ENCODE measurements at places on chromosomes 1 and 21.

- no peak for DNase-seq
Measured at GRCh38 chr1:158813164-158813563, 18.0 kb upstream of the MNDA start.

DNA sequence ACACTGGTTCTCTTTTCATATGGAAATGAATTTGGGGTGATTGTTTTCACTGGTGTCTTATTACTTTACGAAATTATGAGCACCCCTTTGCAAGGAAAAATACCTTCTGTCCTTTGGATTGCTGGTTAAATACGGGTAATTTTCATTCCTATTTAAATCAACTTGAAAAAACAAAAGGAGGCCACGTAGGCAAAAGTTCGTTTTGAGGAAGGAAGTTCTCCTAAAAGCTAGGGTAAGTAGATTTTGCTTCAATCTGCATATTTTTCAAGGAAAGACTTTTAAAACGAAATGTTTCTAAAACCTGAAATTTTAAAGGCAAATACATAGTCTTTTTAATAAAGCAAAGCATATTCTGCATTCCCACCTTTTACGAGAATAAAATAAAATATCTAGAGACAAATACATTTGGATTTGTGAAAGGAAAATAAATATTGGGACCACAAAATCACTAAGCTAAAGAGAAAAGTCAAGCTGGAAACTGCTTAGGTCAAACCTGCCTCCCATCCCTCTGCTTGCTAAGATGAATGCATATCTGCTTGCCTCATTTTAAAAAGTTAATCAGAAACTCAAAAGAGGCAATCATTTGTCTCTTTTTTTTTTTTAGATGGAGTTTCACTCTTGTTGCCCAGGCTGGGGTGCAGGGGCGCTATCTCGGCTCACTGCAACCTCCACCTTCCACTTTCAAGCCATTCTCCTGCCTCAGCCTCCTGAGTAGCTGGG lies 70.9 kb upstream of the ETS2 start:
- DNase-seq: peak; percentile 10

GRCh38 chr1:9529190-9529589 lies 10.1 kb upstream of the SLC25A33 start:
- DNase-seq: peak; percentile 72

GRCh38 chr1:200518524-200518923 lies 102.0 kb downstream of the KIF14 start:
- no peak for DNase-seq

DNA sequence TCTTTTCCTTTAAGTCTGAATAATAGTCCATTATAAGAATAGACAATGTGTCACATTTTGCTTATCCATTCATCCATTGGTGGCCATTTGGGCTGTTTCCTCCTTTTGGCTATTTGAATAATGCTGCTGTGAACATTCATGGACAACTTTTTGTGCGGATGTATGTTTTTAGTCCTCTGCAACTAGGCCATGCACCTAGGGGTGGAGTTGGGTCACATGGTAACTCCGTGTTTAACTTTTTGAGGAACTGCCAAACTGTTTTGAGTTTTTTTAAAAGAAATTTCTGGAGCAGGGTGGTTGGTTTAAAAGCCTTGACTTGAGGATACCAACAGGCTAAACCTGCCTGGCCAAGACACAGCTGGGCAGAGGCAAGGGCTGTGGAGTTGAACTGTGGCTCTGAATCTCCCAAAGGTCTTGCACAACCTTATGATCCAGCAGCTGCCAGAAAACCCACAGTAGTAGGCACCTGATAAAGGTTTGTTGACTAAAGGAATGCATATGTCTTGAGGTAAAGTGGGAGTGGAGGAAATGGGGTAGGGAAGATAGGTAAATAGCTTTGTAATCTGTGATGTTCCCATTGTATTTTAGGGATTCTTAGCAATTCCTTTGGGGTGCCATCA lies 5.6 kb upstream of the RPTN start:
- no peak for DNase-seq

- DNase-seq: peak; percentile 56
Measured at GRCh38 chr1:225911191-225912130, 12.6 kb downstream of the PYCR2 start.

DNA sequence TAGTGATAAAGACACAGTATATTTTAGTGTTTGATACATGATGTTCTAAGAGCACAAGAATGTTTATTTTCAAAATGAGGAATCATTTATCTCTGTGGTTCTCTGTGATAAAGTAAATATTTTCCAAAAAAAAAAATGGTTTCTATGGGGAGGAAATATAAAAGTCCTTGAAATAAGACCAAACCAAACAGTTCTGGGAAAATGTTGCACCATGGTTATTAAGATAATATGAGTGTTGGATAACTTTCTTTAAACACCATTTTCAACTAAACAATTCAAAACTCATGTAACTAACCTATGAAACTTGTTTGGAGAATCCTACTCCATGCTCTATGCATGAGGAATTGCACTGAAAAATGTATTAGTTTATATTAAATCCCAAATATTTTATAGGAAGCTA lies 184.6 kb downstream of the KCNT2 start:
- DNase-seq: no peak

DNA sequence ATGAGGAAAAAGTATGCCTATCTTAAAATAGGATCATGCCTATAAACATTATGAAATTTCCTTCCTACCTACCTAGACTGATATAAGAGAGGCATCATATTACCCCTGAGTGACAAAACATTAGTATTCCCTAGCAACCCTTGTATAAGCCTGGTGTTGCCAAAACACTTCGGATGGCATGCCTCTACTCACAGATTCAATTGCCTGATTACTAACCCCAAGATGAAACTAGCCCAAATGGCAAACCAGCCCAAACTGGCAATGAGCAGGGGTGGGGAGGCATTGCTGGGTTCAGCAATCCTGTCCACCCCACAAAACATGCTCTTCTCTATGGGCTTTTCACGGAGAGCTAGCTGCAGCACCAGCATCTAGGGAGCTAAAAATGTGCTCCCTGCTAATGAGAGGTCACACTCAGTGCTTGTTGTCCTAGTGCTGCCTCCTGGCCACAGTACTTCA lies 13.9 kb downstream of the PALMD start:
- no peak for DNase-seq

- no peak for DNase-seq
Measured at GRCh38 chr1:225498549-225499136, 70.8 kb upstream of the LBR start.

DNA sequence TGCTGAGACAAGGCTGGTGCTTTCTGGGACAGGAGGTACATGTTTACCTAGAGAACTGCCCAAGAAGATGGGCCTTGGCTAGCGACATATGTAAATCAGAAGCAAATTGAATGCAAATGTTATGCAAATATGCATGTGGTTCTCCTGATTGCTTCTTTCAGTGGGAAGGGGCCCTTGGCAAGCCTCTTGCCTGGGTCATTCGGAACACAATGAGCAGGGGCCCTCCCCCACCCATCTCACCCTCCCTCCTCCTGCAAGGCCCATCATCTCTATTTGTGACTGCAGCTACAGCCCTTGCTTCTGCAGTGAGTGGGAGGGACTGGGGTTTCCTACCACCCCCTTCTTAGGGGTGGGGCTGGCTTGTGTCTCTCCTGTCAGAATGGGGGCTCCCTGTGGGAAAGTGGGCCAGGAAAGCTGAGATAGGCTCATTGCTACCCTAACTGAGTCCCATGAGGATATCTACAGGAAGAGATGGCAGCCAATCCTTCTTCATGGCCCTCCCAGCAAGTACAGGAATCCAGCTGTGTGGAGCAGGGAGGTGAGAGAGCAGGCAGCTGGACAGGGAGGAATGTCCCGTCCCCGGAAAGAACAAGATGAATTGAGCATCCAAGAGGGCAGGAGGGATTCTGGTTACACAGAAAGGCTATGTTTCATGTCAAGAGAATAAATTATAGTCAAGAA lies 31.0 kb downstream of the FOXD2 start:
- no peak for DNase-seq

- no peak for DNase-seq
Measured at GRCh38 chr1:31517301-31517700, 59.0 kb upstream of the TINAGL1 start.

DNA sequence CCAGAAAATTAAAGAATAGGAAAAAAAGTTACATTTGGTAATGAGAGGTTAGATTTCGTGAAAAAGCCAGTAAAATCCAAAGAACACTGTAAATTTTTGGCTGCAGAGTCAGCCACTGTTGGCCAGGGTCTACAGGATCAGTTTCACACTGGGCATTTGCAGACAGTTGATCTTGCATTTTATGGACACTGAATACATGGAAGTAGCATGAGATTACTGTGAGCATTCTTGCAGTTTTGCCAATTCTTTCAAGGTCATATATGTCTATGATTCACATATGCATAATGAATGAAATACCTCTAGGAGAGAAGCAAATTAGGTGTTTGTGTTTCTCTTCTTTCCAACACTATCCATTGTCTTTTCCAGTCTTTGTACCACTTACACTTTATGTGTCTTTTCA lies 200.8 kb upstream of the DPYD start:
- DNase-seq: no peak

- no peak for DNase-seq
Measured at GRCh38 chr1:208164609-208165008, 79.6 kb downstream of the PLXNA2 start.

GRCh38 chr1:100735244-100735643 lies 15.7 kb downstream of the VCAM1 start:
- no peak for DNase-seq

DNA sequence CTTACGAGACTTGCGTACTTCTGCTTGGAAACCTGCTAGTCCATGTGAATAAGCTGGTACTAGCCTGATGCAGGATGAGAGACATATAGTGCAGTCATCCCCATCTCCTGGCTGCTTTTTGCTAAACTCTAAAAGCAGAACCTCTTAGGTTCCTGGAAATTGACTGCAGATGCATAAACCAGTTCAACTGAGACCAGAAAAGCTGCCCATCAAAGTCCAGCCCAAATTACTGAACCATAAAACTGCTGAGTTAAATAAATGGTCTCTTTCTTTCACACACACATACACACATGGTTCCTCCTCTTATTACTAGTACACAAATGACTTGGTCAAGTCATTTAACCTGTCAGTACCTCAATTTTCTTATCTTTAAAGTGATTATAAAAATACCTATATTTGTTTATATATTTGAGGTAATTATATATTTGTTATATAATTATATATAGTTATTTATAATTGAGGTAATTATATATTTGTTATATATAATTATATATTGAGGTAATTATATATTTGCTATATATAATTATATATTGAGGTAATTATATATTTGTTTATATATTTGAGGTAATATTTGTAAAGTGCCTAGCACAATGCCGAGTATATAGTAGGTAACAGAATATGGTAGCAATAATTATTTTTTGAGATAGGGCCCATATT lies 25.2 kb upstream of the RABGAP1L start:
- no peak for DNase-seq

DNA sequence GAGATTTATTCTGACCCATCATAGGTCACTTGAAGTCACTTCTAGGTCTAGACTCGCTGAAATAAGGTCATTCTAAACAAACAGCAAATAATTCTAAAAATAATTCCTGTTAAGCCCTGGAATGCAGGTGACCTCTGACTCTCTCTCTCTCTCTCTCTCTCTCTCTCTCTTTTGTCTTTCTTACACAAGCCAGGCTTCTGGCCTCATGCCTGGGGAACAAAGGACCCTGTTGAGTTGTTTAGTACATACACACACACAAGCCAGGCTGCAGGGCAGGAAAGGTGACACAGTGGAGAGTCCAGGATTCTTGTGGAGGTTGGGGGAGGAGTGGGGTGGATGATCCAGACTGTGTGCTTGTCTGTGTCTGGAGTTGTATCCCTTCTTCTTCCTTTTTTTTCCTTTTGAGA lies 4.0 kb upstream of the MEX3A start:
- no peak for DNase-seq

DNA sequence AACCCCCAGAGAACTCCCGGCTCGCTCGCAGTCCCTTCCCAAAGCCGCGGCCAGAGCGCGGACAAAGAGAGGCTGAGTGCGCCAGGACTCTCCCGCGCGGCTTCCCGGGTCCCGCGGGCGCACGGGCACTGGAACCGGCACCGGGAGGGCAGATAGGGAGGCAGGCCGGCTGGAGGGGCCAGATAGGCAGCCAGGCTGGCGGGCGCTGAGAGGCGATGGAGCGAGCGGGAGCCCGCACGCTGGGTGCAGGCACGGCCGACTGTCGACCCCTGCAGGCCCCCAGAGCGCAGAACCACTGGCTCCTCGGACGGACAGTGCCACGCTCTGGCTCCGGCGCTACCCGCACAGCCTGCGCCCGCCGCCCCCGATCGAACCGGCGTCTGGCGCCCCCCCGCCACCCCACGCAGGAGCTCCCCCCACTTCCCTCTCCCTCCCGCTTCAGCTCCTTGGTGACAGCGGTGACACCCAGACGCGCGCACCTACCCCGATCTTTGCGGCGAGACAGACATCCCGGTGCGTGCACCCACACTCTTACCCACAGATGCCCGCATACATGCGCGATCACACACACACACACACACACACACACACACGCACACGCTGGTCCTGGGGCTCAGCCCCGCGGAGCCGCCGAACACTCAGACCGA lies 534 bp downstream of the SLC6A9 start:
- DNase-seq: peak; percentile 40

GRCh38 chr1:209455661-209456358 lies 127.7 kb upstream of the CAMK1G start:
- DNase-seq: no peak

GRCh38 chr1:211742889-211743529 lies 67.6 kb upstream of the NEK2 start:
- no peak for DNase-seq

DNA sequence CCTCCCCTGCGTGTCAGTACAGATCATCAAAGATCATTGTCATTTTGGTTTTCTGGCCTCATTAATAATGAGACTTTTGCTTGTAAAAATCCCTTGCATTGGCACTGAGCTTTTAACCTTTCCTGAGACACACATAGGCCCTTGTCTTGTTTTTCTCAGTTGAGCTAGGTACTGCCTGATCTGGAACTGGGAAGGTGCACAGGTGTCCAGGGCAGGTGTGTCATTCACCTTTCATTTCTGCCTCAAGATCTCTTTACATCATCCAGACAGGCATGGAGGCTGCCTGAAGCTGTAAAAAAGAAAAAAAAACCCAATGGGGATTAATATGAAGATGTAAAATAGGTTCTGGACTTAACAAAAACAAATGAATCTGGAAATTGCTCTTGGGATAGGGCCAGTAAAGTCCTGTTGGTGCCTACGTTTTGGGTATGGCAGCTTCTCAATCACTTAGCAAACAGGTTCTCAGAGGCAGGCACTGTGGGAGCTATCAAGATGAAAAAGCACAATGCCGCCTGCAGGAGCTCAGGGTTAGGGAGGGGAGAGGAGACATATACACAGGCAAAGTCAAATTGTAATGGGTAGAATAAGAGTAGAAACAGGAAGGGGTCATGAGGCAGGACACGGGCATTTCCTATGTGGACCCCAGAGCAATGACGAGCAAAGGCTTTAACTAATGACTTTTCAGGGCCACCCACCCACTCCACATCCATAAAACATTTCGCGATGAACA lies 1.0 kb upstream of the KCNC4 start:
- peak; percentile 15 for DNase-seq

DNA sequence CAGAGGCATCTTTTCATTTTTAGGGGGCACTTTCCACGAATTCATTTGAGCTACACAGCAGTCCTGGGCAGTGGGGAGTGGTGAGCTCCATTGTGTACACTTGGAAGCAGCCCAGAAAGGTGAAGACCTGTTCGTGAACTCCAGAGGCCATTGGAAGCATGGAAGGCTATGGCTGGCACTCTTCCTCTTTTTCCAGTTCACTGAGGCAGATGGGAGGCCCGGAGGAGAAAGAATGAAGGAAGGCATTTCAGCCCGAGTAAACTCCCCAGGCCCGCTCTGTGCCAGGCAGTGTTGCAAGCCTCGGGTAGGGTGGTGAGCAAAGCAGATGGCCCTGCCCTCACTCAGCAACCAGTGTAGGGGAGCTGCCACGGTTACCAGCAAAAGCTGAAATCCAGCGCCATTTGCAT lies 673 bp upstream of the DHCR24 start:
- DNase-seq: no peak

Data from small intestine (tissue), 16 donors.